ENCODE measurements at places on chromosomes 12 and 14. TPM values are rescaled to one million over a fixed set of nuclear protein-coding genes. Genes with fewer than 3 reads are reported as not detected.

ACRBP gene
- 0.50 TPM for total RNA-seq

SERPINA5 gene
- total RNA-seq = not detected

MYO1H gene
- total RNA-seq = under 0.01 TPM

ZDHHC17 gene
- 36.6 TPM for total RNA-seq

MSI1 gene
- not detected for total RNA-seq

CINP gene
- 42.0 TPM for total RNA-seq

BCL2L14 gene
- total RNA-seq = not detected

SYNDIG1L gene
- 0.14 TPM for total RNA-seq

FSCB gene
- total RNA-seq = not detected

ADAM21 gene
- 0.14 TPM for total RNA-seq

LUM gene
- total RNA-seq = under 0.01 TPM

NKX2-8 gene
- total RNA-seq = under 0.01 TPM

FAM181A gene
- total RNA-seq = not detected

ATXN2 gene
- 35.7 TPM for total RNA-seq

VWF gene
- 0.34 TPM for total RNA-seq

TAPBPL gene
- 18.9 TPM for total RNA-seq

PRKD1 gene
- total RNA-seq = under 0.01 TPM

PELI2 gene
- total RNA-seq = 1.0 TPM

TAS2R9 gene
- 0.14 TPM for total RNA-seq

INSM2 gene
- total RNA-seq = not detected

PRPH gene
- 0.34 TPM for total RNA-seq

LEMD3 gene
- 31.8 TPM for total RNA-seq

RD3L gene
- total RNA-seq = not detected

LRIG3 gene
- total RNA-seq = 34.2 TPM

UTP20 gene
- total RNA-seq = 26.0 TPM

DBX2 gene
- not detected for total RNA-seq
